Kidney epithelial cell (primary cell): ENCODE measurements at places on chromosomes 16 and 17.
A peak's percentile ranks its signal among the peaks of the same experiment; 100 is the strongest.

DNA sequence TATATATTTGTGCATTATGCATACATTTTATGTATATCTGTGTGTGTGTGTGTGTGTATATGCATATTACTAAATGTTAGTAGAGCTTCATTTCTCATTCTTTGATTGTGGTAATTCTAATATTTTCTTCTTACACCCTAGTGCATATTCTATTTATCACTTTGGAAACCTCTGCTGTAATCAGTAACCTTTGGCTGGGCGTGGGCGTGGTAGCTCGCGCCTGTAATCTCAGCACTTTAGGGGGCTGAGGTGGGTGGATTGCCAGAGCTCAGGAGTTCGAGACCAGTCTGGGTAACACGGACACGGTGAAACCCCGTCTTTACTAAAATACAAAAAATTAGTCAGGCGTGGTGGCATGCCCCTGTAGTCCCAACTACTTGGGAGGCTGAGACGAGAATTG, 26.9 kb downstream of the CPSF4L start:
- no peak for DNase-seq

DNA sequence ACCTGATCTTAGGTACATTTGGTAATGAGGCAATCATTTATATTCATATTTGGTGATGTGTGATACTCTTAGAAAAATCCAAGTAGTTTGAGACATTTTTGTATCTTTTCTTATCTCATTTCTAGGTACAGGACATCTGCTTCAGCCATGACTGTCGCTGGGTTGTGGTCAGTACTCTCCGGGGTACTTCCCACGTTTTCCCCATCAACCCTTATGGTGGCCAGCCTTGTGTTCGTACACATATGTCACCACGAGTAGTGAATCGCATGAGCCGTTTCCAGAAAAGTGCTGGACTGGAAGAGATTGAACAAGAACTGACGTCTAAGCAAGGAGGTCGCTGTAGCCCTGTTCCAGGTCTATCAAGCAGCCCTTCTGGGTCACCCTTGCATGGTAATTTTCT, 312.2 kb downstream of the BCAS3 start:
- DNase-seq, result no peak

DNA sequence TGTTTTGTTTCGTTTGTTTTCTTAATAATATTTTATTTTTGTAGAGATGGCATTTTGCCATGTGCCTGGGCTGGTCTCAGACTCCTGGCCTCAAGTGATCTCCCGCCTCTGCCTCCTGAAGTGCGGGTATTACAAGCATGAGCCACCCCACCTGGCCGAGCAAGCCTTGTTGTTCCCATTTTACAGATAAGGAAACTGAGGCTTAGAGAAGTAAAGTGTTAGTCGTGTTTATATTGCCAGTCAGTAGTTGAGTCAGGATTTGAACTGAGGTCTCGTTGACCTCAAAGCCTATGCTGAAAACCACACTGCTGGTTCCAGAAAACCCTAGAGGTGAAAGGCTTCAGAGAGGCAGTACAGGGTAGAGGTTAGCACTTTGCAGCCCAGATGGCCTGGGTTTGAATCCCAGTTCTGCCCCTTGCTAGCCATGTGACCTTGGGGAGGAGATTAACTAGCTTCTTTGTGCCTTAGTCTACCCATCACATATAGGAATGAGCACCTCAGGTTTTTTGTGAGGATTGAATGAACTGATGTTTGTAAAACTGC, 102.0 kb downstream of the ABCC6 start:
- no peak for DNase-seq

DNA sequence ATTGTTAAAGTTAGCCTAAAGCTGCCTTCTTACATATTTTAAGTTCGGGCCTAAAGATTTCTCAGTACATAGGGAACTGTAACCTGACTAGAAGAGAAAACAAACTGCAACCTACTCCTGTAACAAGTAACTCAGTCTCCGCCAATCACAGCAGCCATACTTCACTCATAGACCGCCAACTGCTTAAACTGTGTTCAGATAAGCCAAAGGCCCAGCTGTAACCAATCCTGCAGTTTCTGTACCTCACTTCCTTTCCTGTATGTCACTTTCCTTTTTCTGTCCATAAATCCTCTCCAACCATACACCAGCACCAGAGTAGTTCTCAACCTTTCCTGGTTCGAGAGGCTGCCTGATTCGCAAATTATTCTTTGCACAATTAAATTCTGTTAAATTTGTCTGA, 41.5 kb downstream of the GLG1 start:
- DNase-seq, result no peak

- no peak for DNase-seq
These were observed 1.0 kb upstream of the ANKRD40CL start for GRCh38 chr17:50768346-50768761.

- no peak for DNase-seq
These were observed 879 bp downstream of the SLFN5 start for GRCh38 chr17:35243561-35244340.

GRCh38 chr16:86618431-86619238, 40.3 kb downstream of the FOXL1 start:
- DNase-seq, result no peak

- no peak for DNase-seq
These were observed 126.4 kb upstream of the ANKFN1 start for GRCh38 chr17:56026915-56027314.

GRCh38 chr17:1834380-1835149, 4.8 kb downstream of the RPA1 start:
- DNase-seq, result no peak

- DNase-seq, result no peak
These were observed 2.0 kb upstream of the GSE1 start for GRCh38 chr16:85611194-85611443.

DNA sequence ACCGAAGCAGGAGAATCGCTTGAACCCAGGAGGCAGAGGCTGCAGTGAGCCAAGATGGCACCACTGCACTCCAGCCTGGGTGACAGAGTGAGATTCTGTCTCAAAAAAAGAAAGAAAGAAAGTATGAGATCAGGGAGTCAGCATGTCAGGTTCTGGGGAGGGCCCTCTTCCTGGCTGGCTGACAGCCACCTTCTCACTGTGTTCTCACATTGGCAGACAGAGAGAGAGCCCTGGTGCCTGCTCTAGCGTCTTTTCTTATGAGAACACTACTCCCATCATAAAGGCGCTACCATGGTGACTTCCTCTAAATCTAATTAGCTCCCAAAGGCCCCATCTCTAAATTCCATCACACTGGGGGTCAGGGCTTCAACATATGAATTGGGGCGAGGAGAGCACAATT, 27.6 kb upstream of the RBBP6 start:
- no peak for DNase-seq

DNA sequence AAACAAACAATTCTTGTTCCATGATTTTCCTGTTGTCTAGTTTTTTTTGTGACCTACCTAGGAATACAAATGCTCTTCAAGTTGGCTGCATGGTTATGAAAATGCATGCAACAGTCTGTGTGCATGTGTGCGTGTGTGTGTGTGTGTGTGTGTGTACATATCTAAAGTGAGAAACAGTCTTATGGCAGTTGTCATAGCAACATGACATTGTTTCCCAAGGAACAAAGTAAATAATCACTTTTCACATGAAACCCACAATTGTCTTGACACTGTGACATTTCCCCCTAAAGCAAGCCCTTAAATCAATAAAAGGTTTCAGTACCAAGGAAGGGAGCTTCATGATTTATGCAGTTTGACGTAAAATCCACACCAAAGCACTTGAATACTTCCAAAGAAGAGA, 758.4 kb downstream of the CDH8 start:
- DNase-seq, result no peak

- no peak for DNase-seq
These were observed 40.7 kb downstream of the CUEDC1 start for GRCh38 chr17:57914273-57915142.

GRCh38 chr17:57941384-57942370, 13.5 kb downstream of the CUEDC1 start:
- no peak for DNase-seq

- no peak for DNase-seq
These were observed 157.7 kb downstream of the CCDC182 start for GRCh38 chr17:57587193-57587969.

DNA sequence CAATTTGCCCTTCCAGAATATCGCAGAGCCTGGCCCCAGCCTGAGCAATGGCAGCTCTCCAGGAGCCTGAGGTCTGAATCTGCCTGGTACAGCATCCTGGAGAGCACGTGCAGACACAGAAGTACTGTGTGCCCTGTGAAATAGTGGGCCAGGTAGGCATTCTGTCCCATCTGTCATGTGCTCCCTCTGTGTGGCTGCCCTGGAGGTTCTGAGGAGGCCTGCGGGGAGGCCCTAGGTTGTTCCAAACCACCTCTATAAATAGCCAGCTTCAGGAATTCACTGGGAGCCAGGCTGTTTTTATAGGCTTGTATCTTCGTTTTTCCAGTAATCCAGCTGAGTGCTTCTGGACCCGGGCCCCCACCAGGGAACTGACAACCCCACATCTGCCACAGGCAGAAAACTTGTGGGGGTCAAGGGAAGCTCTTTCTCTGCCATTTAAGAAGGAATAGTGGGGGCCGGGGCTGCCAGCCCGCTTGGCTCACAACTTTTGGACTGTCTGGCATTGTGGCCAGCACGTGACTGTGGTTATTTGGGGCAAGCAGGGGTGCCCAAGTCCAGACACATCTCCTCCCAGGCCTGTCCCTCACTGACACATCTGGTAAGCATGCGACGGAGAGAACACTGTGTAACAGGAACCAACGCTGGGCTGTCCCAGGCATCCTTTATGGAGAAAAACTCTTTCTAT, 356.3 kb upstream of the TNRC6C start:
- no peak for DNase-seq

- no peak for DNase-seq
These were observed 44.2 kb downstream of the WDR45B start for GRCh38 chr17:82603981-82604448.

- no peak for DNase-seq
These were observed 42.4 kb downstream of the NXPH3 start for GRCh38 chr17:49618028-49618611.

GRCh38 chr16:55379371-55379770, 55.4 kb downstream of the IRX6 start:
- no peak for DNase-seq

- peak; percentile 50 for DNase-seq
These were observed at the start of gene ANKRD40 for GRCh38 chr17:50707289-50708049. TSS of gene ANKRD40 (minus strand) at chr17:50707914. CDS start at chr17:50707654, 260 bp downstream.

DNA sequence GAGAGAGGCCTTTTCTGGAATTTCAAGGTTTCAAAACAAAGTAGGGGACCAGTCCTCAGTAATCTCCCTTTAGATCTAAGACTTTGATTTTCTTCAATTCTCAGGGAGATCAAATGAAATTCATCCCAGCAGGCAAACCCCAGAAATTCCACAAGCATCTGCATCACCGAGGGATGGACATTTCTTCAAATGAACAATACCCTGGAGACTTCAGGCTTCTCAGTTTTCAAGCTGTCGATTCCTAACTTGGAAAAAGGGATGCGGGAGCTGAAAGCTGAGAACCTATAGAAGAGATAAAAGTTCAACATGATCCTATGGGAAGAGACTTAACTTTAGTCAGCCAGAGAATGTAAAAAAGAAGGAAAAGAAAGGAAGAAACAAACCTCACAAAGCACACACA, 296.9 kb upstream of the CDH5 start:
- DNase-seq, result no peak

DNA sequence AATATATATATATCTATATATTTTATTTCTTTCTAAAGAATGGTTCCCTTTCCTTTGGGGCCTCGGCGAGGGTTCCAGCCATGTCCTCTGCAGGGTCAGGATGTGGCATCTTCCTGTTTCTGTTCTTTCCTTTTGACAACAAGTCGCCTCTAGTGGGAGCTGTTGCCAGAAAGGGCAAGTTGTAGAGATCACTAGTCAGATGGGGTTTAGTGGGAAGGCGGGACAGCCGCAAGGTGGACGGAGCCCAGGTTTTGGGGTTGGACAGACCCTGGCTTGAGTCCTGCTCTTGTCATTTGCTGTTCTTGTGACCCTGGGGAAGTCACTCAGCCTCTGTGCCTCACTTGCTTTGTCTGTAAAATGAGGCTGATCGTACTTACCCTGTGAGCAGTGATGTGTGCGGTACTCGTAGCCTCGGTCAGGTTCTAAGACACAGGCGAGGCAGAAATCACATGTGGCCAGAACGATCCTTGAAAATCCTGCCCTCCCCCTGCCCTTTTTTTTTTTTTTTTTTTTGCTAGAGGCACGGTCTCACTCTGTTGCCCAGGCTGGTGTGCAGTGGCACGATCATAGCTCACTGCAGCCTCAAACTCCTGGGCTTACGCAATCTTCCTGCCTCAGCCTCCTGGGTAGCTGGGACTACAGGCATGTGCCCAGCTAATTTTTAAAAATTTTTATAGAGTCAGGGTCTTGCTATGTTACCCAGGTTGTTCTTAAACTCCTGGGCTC, 80.1 kb downstream of the ABCC6 start:
- no peak for DNase-seq

GRCh38 chr17:74190807-74191406, 12.6 kb upstream of the RPL38 start:
- DNase-seq, result no peak

DNA sequence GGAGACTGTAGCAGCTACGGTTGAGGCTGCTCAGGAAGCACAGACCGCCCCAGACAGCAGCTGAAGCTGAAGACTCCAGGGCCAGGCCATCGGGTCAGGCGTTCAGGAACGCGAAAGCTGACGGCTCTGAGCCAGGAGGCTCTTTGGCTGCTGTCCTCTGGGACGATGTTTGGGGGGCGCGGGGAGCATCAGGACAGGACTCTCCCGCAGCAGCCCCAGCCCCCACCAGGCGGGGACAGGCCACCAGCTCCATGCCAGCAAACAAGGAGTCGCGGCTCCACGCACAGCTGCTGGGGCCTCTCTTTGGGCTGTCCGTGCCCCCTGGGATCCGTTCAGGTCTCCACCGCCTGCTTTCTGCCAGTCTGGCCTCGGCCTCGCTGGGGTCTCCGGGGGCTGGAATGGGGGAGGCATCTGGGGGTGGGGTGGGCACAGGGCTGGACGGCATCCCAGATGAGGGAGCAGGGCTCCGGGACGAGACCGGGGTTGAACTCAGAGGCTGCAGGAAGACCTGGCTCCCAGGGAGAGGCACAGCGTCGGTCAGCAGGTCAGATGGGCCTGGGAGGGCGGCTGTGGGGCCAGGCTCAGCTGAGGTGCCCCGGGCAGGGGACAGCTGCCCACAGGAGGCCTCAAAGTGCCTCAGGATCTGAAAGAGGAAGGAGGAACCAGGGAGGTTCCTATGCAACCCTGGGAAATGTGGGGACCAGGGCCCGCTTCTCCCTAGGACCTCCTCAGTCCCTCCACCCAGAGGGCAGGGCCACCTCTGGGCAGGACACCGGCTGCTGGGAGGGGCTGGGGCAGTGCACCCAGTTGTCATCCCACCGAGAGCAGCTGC, 6.3 kb upstream of the CEP131 start:
- no peak for DNase-seq

DNA sequence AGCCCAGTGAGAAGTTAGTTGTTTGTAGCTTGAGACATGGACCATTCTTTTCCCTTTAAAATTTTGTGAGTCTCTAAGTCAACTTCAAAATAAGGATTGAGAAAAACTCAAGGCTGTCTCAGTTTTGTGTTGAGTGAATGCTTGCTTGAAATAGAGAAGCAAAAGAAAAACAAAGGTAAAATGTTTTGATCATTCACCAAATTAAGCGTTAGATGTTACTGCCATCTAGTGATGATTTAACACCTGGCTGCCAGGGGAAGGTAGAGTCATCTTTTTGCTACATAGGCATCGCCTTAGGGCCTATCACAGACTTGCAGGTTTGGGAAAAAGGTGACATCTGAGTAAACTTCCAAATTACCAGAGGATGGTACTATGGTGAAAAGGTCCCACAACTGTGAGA, 74.4 kb downstream of the PCTP start:
- no peak for DNase-seq
